GM23338 (cell line): ENCODE measurements at places on chromosomes 16 and 17. TPM values are rescaled to one million over a fixed set of nuclear protein-coding genes. Genes with fewer than 3 reads are reported as not detected.
A peak's percentile ranks its signal among the peaks of the same experiment; 100 is the strongest.

DNA sequence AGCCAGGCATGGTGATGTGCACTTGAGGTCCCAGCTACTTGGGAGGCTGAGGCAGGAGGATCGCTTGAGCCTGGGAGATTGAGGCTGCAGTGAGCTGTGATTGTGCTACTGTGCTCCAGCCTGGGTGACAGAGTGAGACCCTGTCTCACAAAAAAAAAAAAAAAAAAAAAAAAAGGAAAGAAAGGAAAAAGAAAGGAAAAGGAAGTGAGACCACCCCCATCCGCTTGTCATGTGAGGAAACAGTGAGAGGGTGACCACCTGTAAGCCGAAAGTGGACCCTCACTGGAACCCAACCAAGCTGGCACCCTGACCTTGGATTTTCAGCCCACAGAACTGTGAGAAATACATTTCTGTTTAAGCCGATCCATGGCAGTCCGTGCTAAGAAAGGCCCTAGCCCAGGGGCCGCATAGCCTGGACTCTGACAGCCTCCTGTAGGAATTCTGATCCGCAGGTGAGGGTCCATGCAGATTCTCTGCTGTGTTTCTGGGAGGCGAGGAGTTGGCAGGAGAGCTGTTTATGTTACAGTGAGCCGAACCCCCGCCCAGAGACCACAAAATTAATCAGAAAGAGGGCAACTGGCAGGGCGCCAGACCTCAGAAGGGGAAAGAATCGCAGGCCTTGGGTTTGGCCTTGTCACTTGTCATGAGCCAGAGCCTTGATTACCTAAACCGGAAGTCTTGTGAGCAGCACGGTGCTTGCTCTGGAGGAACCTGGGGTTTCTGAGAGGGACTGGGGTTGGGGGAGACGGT lies 945 bp downstream of the SGSH start:
- DNase-seq: peak; percentile 33

DNA sequence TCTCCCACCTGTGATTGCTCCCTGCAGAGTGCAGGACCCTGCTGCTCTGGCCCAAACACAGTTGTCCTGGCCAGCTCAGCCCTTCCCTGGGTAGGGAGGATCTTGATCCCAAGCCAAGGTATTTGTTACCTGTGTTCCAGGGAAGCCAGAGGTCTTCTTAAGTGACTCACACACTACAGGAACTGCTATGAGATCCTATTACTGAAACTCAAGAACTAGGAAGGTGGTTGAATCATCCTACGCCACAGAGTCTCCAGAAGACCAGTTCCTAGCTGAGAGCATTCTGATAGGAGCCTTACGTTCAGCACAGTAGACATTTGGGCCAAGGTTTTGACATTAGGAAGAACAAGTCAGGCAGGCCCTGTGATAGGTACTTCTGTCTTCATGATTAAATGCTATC lies 12.0 kb downstream of the CHST6 start:
- no peak for DNase-seq

- no peak for DNase-seq
Measured at GRCh38 chr17:80793421-80793820, 198.2 kb upstream of the CHMP6 start.

Gene IL21R
- 2.6 TPM in 2 replicates for total RNA-seq

- DNase-seq: no peak
Measured at GRCh38 chr16:88698646-88699045, 7.6 kb downstream of the RNF166 start.

DNA sequence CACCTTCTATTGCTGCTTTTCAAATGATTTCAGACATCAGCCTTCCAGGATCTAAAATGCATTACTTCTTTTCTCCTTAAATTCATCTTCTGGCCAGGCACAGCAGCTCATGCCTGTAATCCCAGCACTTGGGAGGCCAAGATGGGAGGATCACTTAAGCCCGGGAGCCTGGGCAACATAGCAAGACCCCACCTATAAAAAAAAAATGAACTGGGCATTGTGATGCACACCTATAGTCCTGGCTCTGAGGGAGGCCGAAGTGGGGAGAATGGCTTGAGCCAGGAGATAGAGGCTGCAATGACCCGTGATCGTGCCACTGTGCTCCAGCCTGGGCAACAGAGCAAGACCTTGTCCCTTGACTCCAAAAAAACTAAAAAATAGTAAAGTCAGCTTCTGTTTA lies 208.5 kb downstream of the SPECC1 start:
- DNase-seq: no peak

- DNase-seq: no peak
Measured at GRCh38 chr16:87441886-87442580, 49.9 kb downstream of the MAP1LC3B start.

DNA sequence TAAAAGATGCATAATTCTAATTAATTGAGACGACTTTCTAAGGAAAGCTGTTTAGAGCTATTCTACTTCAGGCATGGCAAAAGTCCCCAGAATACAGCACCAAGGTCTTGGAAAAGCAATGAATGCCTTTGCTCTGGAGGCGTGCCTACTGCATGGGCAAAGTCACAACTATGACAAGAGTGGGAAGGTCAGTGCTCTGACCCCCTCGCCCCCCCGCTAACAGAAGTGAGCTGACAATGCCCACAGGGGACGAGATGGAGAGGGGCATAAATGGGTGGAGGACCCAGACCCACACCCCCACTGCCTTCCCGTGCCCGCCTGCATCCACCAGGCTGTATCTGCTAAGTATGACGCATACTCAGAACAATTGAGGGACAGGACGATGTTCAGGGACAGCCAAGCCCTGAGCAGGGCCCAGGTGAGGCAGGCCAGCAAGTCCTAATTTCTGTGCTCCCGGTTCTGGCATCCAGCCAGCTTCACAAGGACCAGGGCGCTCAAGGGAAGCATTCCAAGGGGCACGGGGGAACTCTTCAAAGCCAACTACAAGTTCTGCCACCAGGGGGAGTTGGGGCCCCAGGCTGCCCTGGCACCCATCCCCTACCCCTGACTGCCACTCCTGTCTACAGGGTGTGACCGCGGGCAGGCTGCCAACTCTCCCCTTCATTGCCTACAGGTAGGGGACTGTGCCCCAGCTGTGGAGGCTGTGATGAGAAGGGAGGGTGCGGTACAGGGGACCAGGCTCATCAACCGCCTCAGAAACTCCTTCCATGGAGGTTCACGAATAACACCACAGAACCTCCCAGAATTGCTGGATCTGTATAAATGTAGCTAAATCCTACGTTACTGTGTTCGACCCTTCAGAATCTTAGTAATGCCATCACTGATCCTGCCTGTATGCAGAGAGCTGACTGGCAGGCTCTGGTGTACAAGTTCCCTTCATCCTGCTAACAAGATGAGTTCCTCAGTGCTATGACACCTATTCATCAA lies 20.8 kb downstream of the NPRL3 start:
- DNase-seq: peak; percentile 95

GRCh38 chr16:86444661-86445060 lies 65.7 kb upstream of the FOXF1 start:
- no peak for DNase-seq

DNA sequence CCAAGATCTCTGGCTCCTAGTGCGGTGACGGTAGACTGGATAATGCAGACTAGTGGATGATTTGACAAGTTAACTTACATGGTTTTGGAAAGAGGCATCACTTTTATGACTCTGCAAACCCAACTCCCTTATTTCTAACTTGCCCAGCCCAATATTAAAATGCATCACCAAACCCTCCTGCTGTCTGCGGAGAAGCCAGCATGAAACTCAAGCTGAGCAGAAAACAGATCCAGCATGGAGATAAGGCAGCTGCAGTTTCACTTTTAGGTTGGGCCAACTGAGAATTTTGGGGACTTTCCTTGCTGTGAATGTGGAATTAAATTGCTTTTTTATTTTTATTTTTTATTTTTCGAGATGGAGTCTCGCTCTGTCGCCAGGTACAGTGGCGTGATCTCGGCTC lies 27.8 kb downstream of the CDH1 start:
- DNase-seq: no peak

Gene EARS2
- total RNA-seq: 58.3 and 89.1 TPM in 2 replicates

DNA sequence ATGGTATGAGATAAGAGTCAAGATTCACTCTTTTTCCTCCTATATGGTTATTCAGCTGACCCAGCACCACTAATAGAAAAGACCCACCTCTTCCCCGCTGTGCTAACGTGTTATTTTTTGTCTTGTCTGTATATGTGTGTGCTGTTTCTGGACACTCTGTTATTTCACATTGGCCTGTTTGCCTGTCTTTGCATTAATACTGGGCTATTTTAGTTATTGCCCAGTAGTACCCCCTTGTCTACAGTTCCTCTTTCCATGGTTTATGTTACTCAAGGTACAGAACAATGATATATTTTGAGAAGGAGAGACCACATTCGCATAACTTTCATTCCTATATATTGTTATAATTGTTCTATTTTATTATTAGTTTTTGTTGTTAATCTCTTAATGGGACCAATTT lies 74.0 kb upstream of the SIAH1 start:
- no peak for DNase-seq

DNA sequence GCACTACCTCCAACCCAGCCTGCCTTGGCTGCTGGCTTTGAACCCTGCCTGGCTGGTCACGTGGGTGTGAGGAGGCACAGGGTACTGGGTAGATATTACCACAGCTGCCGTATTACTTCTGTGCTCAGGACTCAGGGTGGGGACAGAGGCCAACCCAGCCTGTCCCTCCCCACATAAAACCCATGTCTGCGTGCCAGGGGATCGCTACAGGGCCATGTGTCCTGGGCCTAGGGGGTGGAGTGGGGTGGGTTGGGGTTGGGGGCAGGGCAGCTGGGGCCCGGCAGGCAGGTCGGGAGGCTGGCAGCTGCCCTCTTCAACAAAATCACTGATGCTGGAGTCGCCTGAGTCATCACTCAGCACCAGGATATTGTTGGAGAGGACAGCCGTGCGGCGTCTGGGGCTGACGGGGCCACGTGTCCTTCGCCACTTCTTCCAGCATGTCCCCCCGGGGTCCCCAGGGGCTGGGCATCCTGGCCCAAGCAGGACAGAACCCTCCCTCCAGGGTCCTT lies 39.7 kb upstream of the PVALEF start:
- no peak for DNase-seq

DNA sequence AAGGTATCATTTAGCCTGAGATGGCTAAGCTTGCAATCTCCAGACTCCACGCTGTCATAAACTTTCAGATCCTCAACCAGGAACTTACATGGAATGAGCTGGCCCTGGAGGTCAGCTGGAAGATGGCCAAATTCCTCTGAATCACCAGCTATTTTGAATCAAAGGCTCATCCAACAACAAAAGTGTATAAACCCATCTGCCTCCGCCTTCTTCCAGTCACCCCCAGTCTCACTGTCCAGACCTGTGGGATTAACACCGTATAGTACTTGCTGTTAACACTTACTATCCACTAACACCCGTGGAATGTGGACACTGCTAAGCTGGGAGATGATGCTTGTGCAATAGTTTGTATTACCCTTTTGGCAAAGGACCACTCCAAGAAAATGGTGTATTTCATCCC lies 1.9 kb upstream of the LCMT1 start:
- DNase-seq: no peak

DNA sequence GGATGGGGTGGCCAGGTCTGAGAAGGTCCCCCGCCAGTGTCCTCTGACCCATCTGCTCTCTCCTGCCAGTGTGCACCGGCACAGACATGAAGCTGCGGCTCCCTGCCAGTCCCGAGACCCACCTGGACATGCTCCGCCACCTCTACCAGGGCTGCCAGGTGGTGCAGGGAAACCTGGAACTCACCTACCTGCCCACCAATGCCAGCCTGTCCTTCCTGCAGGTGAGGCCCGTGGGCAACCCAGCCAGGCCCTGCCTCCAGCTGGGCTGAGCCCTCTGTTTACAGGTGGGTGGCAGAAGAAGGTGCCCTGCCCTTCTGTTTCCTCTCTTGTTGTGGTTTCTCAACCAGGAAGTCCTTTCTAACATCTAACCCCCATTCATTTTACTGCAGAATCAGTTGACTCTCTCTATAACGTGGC lies 7.1 kb downstream of the ERBB2 start:
- no peak for DNase-seq

DNA sequence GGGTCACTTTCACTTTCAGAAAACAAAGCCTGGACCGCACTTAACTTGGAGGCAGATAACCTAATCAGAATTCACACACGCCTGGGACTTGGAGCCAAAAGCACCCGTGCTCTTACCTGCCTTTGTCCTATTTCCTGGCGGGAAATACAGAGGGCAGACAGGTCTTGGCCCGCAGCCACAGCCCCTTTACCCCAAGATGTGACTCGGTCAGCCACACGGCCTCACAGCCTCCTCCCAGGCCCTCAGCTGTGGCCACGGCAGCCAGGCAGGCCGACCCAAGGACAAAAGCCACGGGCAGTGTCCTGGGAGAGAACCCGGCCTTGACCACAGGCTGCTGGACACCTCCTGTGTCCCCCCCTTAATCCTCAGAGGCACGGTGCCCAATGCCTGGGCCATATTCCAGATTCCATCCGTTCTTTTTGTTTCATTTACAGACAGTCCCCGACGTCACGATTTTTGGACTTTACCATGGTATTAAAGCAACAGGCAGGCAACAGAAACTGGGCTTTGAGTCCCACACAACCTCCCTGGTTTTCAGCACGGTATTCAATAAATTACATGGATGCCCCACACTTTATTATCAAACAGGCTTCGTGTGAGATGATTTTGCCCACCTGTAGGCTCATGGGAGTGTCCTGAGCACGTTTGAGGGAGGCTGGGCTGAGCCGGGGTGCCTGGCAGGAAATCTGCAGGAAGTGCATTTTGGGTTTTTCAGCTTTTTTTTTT lies 30.1 kb upstream of the GAA start:
- DNase-seq: no peak

Gene TUBD1
- 13.8 and 17.6 TPM in 2 replicates for total RNA-seq

GRCh38 chr17:20926532-20926931 lies 116.3 kb downstream of the USP22 start:
- DNase-seq: no peak

DNA sequence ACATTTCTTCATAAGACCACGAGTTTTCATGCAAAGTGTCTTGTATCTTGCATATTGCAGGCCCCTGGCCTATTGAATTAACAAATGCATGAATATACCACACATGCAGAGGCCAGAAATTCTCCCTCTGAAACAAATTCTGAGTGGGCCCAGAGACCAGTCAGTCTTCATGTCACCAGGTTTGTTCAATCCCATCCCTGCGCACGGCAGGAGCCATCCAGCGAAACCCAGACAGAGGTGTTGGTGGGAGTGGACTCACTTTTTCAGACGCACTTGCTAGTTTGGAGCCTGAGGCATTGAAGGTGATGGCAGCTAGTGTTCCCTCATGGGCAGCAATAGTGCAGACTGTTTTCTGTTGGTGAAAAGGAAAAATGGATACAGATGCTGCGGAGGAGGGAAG lies 21.9 kb downstream of the WIPI1 start:
- no peak for DNase-seq
